Uterine smooth muscle cell (primary cell): ENCODE measurements at places on chromosomes 13 and 19. TPM values are rescaled to one million over a fixed set of nuclear protein-coding genes. Genes with fewer than 3 reads are reported as not detected.

PBX4 gene
- total RNA-seq: 1.9 and 2.8 TPM in 2 replicates

MATK gene
- not detected in 2 replicates for total RNA-seq

PLEKHA4 gene
- 12.0 and 15.5 TPM in 2 replicates for total RNA-seq

LGI4 gene
- under 0.01 and 0.25 TPM in 2 replicates for total RNA-seq

IZUMO1 gene
- not detected in 2 replicates for total RNA-seq

SBK2 gene
- total RNA-seq: 0.11 and 1.5 TPM in 2 replicates

SIGLEC5 gene
- total RNA-seq: not detected in 2 replicates

SMIM24 gene
- total RNA-seq: not detected in 2 replicates

NFIX gene
- 59.8 and 71.9 TPM in 2 replicates for total RNA-seq

FUT2 gene
- total RNA-seq: 0.11 TPM in 1 of 2 replicates, not detected in the other

ZNF429 gene
- total RNA-seq: 2.2 and 4.5 TPM in 2 replicates

SF3A2 gene
- 31.4 and 40.7 TPM in 2 replicates for total RNA-seq

EXOC3L2 gene
- not detected in 2 replicates for total RNA-seq

KCNC3 gene
- not detected in 2 replicates for total RNA-seq

PRTN3 gene
- not detected in 2 replicates for total RNA-seq

ZNF844 gene
- 6.3 and 13.2 TPM in 2 replicates for total RNA-seq
